Astrocyte (in vitro differentiated cells and primary cell): ENCODE measurements at places on chromosomes 13 and 19.
A peak's percentile ranks its signal among the peaks of the same experiment; 100 is the strongest.

GRCh38 chr13:76610819-76611415 lies 275.3 kb downstream of the KCTD12 start:
- no peak for DNase-seq

DNA sequence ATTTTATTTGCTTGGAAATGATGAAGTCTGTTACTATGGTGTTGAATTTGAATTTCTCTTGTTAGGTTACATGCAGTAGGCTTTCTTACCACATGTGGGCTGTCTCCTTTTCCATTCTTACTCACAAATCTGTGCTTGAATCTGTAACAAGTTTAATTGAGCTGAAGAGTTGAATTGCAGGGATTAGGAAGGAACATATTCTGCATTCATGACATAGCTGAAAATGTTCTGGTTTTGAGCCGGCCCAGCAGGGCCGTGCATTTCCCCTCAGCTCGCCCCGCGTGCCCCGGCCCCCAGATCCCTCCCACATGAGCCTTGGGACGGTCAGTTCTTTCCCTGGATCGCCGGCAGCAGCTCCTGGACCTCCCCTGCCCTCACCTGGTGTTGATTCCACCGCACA lies 28.1 kb downstream of the TFDP1 start:
- DNase-seq = no peak

DNA sequence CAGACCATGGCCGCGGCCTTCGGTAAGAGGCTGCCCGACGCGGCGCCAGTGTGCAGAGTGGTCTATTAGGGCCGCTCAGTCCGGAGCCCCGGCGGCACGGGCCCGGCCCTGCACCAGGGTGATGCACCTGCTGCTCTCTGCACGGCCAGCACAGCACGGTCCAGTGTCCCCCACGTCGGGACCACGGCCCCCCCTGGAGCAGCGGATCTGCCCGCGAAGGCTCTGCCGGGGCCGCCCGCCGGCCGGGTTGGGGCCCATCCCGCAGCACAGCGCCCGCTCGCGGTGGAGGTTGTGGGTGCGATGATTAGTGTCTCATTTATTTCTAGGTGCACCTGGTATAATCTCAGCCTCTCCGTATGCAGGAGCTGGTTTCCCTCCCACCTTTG lies 7.9 kb downstream of the PTBP1 start:
- no peak for DNase-seq

- no peak for DNase-seq
Measured at GRCh38 chr19:6740589-6741343, 1.3 kb downstream of the TRIP10 start.

GRCh38 chr13:97148894-97149293 lies 73.2 kb upstream of the MBNL2 start:
- peak; percentile 32 for DNase-seq

DNA sequence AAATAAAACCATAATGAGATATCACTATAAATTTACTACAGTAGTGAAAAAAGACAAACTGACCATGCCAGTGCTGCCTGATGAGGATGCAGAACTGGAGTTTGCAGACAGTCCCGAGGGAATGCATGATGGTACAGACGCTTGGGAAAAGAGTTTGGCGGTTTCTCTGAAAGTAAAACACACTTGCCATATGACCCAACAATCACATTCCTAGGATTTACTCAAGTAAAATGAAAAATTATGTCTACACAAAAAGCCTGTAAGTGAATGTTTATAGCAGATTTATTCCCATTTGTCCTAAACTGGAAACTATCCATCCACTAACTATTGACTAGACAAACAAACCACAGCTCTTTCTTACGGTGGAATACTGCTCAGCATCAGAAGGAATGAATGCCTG lies 271.0 kb downstream of the DNAJC15 start:
- peak; percentile 56 for DNase-seq

GRCh38 chr13:92849381-92849780 lies 377.2 kb upstream of the GPC6 start:
- no peak for DNase-seq

GRCh38 chr13:95426631-95427030 lies 125.4 kb upstream of the ABCC4 start:
- no peak for DNase-seq

GRCh38 chr13:36872621-36873020 lies 47.4 kb downstream of the SMAD9 start:
- DNase-seq = no peak

- no peak for DNase-seq
Measured at GRCh38 chr13:72645521-72645920, 81.9 kb downstream of the MZT1 start.

DNA sequence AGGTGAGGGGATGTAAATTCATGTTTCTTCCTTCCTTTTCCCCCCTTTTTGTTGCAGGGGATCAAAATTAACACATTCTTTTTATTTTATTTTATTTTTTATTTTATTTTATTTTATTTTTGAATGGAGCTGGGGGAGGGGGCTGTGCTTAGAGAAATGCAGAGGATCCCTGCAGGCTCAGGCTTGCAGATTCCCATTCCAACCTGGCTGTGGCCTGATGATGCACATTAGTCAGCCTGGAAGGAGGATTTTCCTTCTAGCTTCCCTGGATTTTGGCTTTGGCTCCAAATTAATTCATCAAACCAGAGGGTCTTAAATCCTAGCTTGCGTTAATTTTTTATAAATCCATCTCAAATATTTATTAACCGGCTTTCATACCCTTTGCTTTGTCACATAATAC lies 67.0 kb downstream of the FREM2 start:
- no peak for DNase-seq

- DNase-seq = no peak
Measured at GRCh38 chr13:44157606-44158005, 216.0 kb upstream of the SERP2 start.

- DNase-seq = no peak
Measured at GRCh38 chr13:111865046-111865445, 201.9 kb upstream of the SOX1 start.

DNA sequence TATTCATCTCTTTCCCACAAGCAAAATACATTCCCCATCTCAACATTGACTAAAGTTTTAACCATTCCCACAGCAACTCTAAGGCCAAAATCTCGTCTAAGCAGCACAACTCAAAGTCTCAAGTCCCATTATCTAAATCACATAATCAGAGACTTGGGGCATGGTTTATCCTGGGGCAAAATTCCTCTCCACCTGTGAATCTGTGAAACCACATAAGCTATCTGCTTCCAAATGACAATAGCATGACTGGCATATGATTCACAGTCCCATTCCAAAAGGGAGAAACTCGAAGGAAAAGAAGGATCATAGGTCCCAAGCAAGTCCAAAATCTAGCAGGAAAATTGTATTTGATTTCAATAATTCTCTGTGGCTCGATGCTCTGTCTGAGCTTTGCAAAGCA lies 73.0 kb downstream of the ANKRD10 start:
- no peak for DNase-seq

- DNase-seq = peak; percentile 77
Measured at GRCh38 chr19:49149652-49150105, 5.5 kb downstream of the HRC start.

DNA sequence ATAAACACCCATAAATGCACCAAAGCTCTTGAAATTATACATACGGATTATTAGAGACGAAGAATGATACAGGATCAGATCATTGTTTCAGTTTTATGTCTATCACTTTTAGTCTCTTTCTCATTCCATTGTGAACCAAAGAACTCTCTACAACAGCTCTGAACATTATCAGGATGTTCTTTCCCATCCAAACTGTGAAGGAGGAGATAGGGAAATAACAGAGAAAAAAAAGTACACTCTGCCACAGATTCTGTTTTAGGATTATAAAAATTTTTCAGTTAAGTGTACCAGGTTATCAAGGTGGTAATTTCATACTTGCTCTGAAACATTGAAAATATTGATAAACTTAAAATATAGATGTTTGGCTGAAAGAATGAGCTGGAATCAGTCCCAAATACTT lies 270.9 kb downstream of the MZT1 start:
- no peak for DNase-seq

- DNase-seq = no peak
Measured at GRCh38 chr13:94162289-94162688, 317.2 kb downstream of the DCT start.

- DNase-seq = no peak
Measured at GRCh38 chr13:30679483-30680330, 55.6 kb upstream of the ALOX5AP start.

- peak; percentile 69 for DNase-seq
Measured at GRCh38 chr13:113902986-113903775, 39.3 kb upstream of the GAS6 start.

GRCh38 chr19:43780706-43781525 lies at the start of gene KCNN4:
Gene KCNN4, minus strand, starts transcription at chr19:43780973. Its CDS starts 112 bp downstream, at chr19:43780861.
- peak; percentile 91 for DNase-seq
